ENCODE measurements at places on chromosomes 6 and 20. TPM values are rescaled to one million over a fixed set of nuclear protein-coding genes. Genes with fewer than 3 reads are reported as not detected.

DNA sequence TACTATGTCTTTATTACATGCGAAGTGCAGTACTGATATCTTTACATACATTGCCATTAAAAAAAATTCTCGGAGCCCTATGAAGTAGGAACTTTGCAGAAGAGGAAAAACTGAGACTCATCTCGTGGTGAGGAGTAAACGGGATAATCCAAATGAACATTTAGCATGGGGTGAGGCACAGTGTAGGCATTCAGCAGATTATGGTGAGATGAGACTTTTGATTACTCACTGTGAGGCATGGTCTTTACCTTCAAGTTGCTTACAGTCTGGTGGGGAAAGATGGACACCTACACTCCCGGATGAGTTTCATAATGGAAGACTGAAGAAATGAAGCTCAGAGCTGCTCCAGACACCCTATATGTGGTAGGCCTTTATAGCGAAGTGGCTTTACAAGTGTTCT is 1.4 kb downstream of the RPRD1B start:
- peak overlapping the region; percentile 93 for H3K4me3 ChIP-seq
- no peak for DNase-seq
- no peak overlapping the region for H3K27ac ChIP-seq
- peaks cover 7% of the 10 kb centered on the region for H3K36me3 ChIP-seq

DNA sequence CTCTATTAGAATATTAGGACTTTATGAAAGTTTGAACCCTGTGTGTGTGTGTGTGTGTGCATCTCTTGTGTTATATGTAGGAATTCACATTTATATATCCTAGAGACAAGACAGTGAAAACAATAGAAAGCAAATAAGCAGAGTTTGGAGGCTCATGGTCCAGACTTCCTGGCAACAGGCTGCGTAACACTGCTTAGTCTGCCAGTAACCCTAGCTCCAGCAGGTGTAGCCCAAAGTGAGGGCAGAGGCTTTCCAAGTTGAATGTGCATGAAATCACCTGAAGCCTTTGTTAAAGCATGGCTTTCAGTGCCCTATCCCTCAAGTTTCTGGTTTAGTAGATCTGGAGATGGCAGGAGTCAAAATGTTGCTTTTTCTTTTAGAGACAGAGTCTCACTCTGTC is 569.9 kb downstream of the KIF16B start:
- H3K27me3 ChIP-seq: no peaks in the 10 kb centered on the region
- H3K36me3 ChIP-seq: no peaks in the 10 kb centered on the region
- H3K4me1 ChIP-seq: peaks cover 4% of the 10 kb centered on the region
- H3K4me3 ChIP-seq: no peak overlapping the region

DNA sequence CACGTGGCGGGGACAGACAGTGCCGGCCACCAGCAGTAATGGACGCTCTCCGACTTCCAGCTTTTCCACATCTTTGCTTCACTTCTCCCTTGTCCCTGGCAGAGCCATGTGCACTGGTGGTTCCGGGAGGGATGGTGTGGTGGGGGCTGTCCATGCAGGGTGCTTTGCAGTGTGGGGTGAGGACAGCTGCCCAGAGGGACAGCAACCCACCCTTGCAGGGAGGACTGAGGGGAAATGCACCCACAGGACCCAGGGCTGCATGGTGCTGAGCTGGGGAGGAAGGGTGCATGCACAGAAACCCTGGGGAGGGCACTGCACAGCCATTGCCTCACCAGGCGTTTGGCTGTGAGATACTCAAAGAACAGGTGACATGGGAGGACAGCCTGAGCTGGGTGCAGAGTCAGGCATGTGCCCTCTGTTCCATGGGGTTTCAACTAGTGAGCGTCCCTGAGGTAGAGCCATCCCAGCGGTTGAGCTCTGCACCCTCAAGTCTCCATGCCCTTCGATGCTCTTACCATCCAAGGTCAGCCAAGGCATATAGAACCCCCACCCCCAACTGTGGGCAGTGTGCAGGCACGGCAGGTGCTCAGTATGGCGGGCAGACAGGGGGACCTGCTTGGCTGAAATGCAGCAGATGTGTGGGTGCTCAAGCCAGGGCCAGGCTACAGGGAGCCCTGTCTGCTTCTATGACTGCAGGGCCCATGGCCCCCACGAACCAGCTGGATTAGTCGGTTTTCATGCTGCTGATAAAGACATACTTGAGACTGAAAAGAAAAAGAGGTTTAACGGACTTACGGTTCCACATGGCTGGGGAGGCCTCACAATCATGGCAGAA is 239.7 kb downstream of the TTLL2 start:
- no peaks in the 10 kb centered on the region for H3K36me3 ChIP-seq
- no peak overlapping the region for H3K27ac ChIP-seq
- H3K4me3 ChIP-seq: no peak overlapping the region
- H3K27me3 ChIP-seq: no peaks in the 10 kb centered on the region
- no peaks in the 10 kb centered on the region for H3K4me1 ChIP-seq

- no peak for DNase-seq
- H3K4me1 ChIP-seq: no peaks in the 10 kb centered on the region
- no peaks in the 10 kb centered on the region for H3K36me3 ChIP-seq
- H3K27me3 ChIP-seq: no peaks in the 10 kb centered on the region
- no peak overlapping the region for H3K4me3 ChIP-seq
- no peak overlapping the region for H3K27ac ChIP-seq
Observed at GRCh38 chr6:135701426-135701825, 150.1 kb upstream of the PDE7B start.

GRCh38 chr6:33375143-33375671 is 16.4 kb upstream of the KIFC1 start:
- H3K4me1 ChIP-seq: peaks cover 11% of the 10 kb centered on the region
- DNase-seq: no peak
- no peaks in the 10 kb centered on the region for H3K36me3 ChIP-seq
- H3K27ac ChIP-seq: no peak overlapping the region
- no peaks in the 10 kb centered on the region for H3K27me3 ChIP-seq

GRCh38 chr6:1524040-1524480 is 85.7 kb upstream of the FOXC1 start:
- DNase-seq: peak; percentile 61
- peaks cover 4% of the 10 kb centered on the region for H3K4me1 ChIP-seq
- H3K4me3 ChIP-seq: no peak overlapping the region
- H3K36me3 ChIP-seq: no peaks in the 10 kb centered on the region

Gene DEFB113
- not detected for total RNA-seq

Gene PAK5
- total RNA-seq: 0.44 TPM

Gene RBM24
- total RNA-seq: 0.38 TPM
